ENCODE measurements at places on chromosomes 7 and 10. TPM values are rescaled to one million over a fixed set of nuclear protein-coding genes. Genes with fewer than 3 reads are reported as not detected.

The GIMAP4 gene
- 6.6 TPM for total RNA-seq

The IKZF1 gene
- total RNA-seq, result 3.2 TPM

The MET gene
- 26.9 TPM for total RNA-seq

The COL1A2 gene
- total RNA-seq, result 29.9 TPM

The TMEM270 gene
- total RNA-seq, result not detected

The TDRD1 gene
- not detected for total RNA-seq

The CAMK1D gene
- 31.3 TPM for total RNA-seq

The LIPJ gene
- 0.44 TPM for total RNA-seq

The FAM24B gene
- 8.6 TPM for total RNA-seq

The MAP3K8 gene
- total RNA-seq, result 21.9 TPM

The FAM171A1 gene
- total RNA-seq, result 2.8 TPM

The PLEKHS1 gene
- total RNA-seq, result 0.49 TPM

GRCh38 chr10:51124852-51125251, 50.6 kb downstream of the PRKG1 start:
- no peaks in the 10 kb centered on the region for H3K27me3 ChIP-seq
- DNase-seq, result no peak
- no peak overlapping the region for H3K27ac ChIP-seq
- H3K36me3 ChIP-seq, result no peaks in the 10 kb centered on the region
- no peak overlapping the region for H3K4me3 ChIP-seq

DNA sequence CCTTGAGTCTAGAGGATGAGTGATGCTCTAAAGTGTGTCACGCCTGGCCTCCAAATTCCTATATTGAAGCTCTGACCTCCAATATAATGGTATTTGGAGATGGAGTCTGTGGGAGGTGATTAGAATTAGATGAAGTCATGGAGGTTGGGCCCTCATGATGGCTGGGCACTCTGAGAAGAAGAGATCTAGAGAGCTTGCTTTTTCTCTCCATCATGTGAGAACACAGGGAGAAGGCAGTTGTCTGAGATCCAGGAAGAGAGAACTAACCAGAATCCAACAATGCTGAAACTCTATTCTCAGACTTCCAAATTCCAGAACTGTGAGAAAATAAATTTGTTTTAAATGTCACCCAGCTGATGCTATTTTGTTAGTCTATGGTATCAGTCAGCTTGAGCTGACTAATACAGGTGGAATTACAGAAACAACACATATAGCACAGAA, 15.1 kb downstream of the RNF216 start:
- no peaks in the 10 kb centered on the region for H3K36me3 ChIP-seq
- no peak overlapping the region for H3K4me3 ChIP-seq
- peaks cover 2% of the 10 kb centered on the region for H3K4me1 ChIP-seq
- DNase-seq, result no peak

DNA sequence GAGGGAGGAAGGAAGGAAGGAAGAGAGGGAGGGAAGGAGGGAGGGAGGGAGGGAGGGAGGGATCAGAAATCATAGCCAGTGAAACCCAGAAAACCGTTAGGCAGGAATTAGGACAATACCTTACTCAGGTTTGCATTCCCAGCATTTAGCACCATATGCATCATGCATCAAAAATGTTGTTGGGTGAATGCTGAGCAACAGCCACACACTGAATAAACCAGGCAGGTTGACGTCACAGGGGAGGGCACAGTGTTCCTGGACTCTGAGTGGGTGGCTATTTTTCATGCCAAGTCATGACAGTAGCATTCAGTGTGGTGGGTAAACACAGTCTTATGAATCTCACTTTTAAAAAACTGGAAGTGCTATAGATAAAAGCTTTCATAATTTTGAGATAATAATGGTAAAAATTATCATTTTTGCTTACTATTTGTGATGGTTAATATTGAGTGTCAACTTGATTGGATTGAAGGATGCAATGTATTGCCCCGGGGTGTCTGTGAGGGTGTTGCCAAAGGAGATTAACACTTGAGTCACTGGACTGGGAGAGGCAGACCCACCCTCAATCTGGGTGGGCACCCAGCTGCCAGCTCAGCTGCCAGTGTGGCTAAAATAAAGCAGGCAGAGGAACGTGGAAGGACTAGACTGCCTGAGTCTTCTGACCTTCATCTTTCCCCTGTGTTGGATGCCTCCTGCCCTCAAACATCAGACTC, 199.1 kb upstream of the PRKCQ start:
- DNase-seq, result no peak
- peaks cover 28% of the 10 kb centered on the region for H3K27me3 ChIP-seq
- H3K27ac ChIP-seq, result no peak overlapping the region
- no peaks in the 10 kb centered on the region for H3K4me1 ChIP-seq

DNA sequence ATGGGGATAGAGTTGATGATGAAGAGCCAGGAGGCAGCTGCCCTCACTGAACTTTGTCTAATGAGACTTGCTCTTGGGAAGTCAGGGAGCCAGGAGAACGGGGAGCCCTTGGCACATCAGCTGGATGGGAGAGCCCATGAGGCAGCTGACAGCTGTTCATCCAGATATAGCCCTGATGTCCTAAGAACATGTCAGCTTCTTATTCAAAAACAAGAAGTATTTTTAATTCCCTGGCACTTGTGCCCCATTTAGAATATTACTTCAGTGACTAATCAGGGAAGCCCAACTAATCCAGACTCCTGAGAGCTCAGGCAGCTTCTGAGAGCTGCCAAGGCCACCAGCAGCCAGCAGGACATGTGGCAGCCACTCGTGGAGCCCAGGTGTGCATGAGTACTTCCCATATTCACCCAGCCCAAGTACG, 363.4 kb downstream of the GRID1 start:
- H3K4me3 ChIP-seq, result no peak overlapping the region
- H3K36me3 ChIP-seq, result no peaks in the 10 kb centered on the region
- no peak overlapping the region for H3K27ac ChIP-seq
- no peaks in the 10 kb centered on the region for H3K4me1 ChIP-seq
- peak; percentile 34 for DNase-seq

GRCh38 chr7:6172224-6172909, 100.1 kb downstream of the CYTH3 start:
- H3K4me1 ChIP-seq, result peaks cover 6% of the 10 kb centered on the region
- peaks cover 28% of the 10 kb centered on the region for H3K36me3 ChIP-seq
- H3K4me3 ChIP-seq, result no peak overlapping the region
- DNase-seq, result no peak
- no peak overlapping the region for H3K27ac ChIP-seq
- H3K27me3 ChIP-seq, result no peaks in the 10 kb centered on the region

GRCh38 chr7:92076509-92076908, 57.8 kb downstream of the CYP51A1 start:
- H3K4me1 ChIP-seq, result no peaks in the 10 kb centered on the region
- peaks cover 64% of the 10 kb centered on the region for H3K36me3 ChIP-seq
- no peak overlapping the region for H3K4me3 ChIP-seq
- peak overlapping the region; percentile 62 for H3K27ac ChIP-seq
- no peak for DNase-seq

DNA sequence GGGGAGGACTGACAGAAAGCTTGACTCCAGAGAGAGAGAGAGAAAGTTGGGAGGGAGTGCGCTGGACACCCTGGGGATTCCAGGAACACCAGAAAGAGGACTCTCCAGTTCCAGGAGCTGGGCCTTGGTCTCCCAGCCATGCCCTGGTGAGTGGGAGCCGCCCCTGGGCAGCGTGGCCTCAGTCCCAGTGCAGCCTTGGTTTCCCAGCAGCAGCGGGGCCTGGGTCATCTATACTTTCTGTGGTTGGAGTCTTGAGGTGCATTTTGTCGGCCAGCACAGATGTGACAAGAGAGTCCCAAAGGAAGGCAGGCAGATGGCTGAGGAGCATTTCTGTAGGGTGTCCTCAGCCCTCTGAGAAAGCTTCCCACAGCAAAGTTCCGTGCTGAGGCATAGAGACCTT, 334.7 kb upstream of the ZNF32 start:
- no peaks in the 10 kb centered on the region for H3K36me3 ChIP-seq
- DNase-seq, result no peak
- H3K27me3 ChIP-seq, result no peaks in the 10 kb centered on the region
- H3K4me3 ChIP-seq, result no peak overlapping the region
- no peak overlapping the region for H3K27ac ChIP-seq

DNA sequence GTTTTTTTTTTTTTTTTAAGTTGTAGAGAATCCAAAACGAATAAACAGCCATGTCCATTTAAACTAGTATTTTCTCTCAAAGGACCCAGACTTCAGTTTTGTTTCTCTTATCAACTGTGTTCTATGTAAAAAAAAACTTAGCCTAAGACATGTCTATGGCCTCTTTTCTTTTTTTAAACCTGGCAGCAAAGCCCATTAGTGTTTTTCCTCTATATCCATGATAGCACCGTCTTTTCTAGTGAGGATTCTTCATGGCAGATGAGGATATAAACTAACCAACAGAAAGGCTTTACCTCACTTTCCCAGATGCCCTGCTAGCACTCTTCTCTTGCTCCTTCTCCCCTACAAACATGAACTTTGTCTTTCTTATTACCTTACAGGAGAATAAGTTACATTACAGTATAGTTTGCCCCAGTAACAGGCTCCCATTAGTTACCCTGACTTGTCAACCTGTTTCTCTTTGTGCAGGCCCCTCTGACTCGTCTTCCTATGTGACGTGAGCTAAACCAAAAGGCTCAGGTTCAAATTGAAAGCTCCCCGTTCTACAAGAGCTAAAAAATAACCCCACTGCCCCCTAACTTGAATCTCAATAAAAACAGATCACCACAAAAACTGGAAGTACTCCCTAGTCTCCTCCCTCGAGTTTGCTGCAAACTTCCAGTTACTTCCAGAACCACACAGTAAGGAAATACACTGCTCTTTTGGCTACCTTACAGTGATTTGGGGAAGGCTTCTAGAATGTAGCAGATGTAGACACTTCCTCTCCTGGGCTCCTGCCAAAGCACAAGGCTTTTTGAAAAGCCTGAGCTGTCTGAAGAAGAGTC, 20.1 kb downstream of the P4HA1 start:
- H3K4me1 ChIP-seq, result peaks cover 11% of the 10 kb centered on the region
- H3K36me3 ChIP-seq, result peaks cover 15% of the 10 kb centered on the region
- no peaks in the 10 kb centered on the region for H3K27me3 ChIP-seq
- DNase-seq, result no peak
- H3K4me3 ChIP-seq, result peak overlapping the region; percentile 26

DNA sequence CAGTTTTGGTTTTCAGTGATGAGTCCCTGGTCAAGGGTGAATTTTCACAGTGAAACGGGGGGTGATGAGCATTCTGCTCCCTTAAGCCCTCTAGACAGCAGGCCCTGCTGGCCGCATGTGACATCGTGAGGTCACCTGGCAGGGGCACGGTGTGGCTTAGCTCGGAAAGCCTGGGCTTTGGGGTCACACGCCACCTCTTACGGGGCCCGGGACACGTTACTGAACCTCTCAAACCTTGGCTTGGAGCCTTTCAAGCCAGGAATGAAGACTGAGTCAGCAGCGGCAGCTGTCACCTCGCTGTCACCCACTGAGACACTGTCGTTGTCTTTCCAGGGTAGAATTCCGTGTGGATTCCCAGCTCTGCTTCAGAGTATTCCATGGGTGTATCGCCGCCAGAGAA, 4.1 kb downstream of the GET4 start:
- no peak for DNase-seq
- H3K4me1 ChIP-seq, result peaks cover 70% of the 10 kb centered on the region
- H3K27me3 ChIP-seq, result no peaks in the 10 kb centered on the region
- peaks cover 2% of the 10 kb centered on the region for H3K36me3 ChIP-seq
- no peak overlapping the region for H3K4me3 ChIP-seq

- no peaks in the 10 kb centered on the region for H3K36me3 ChIP-seq
- peak overlapping the region; percentile 28 for H3K4me3 ChIP-seq
- no peak for DNase-seq
- peaks cover 61% of the 10 kb centered on the region for H3K4me1 ChIP-seq
Measured at GRCh38 chr10:6141296-6142151, 52.7 kb downstream of the RBM17 start.

DNA sequence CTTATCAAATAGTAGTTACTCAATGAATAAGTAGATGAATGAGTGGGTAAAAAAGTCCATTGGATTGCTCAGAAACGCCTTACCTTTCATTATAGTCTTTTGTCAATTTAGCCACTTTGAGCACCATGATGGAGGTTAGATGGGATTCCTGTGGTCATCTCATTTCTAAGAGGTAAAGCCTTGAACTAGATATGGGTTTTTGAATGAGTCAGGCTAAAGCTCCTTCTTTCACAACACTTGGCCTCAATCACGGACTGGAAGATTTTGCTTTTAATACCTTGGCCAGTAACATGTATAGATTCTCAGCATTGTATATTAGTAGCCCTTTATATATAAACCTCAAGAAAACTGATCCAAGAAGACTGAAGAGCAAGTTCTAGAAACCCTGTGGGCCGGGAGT, 99.7 kb upstream of the CCDC6 start:
- H3K36me3 ChIP-seq, result no peaks in the 10 kb centered on the region
- no peak overlapping the region for H3K27ac ChIP-seq
- peaks cover 16% of the 10 kb centered on the region for H3K4me1 ChIP-seq
- H3K4me3 ChIP-seq, result no peak overlapping the region

- DNase-seq, result no peak
- H3K4me1 ChIP-seq, result peaks cover 11% of the 10 kb centered on the region
- H3K27me3 ChIP-seq, result peaks cover 3% of the 10 kb centered on the region
- no peaks in the 10 kb centered on the region for H3K36me3 ChIP-seq
Measured at GRCh38 chr10:117500456-117500855, 42.1 kb upstream of the EMX2 start.

- no peak for DNase-seq
- no peaks in the 10 kb centered on the region for H3K27me3 ChIP-seq
- no peak overlapping the region for H3K4me3 ChIP-seq
- no peaks in the 10 kb centered on the region for H3K4me1 ChIP-seq
- no peaks in the 10 kb centered on the region for H3K36me3 ChIP-seq
- no peak overlapping the region for H3K27ac ChIP-seq
Measured at GRCh38 chr7:19215412-19215811, 70.2 kb upstream of the FERD3L start.

DNA sequence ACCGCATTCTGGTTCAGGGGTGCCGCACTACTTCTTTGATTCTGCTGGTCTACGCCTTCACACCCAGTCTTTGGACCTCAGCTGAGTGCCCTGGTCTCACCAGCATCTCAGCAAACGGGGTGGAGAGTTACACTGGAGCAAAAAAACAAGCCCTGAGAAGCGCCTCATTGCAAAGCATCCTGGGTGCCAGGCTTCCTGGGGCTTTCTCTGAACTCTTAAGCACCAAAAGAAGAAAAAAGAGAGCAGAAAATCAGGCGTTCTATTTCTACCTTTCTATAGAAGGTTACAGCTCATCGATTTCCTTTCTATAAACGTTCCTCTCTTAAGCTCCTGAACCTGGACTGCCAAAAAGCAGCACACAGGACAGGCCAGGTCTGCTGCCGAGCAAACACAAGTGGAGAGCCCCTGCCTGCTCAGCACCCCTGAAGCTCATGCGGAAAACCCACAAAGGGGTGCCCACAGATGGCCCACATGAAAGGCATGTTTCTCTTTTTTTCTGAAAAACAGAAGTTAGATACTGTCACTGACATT, 217.9 kb downstream of the SFMBT2 start:
- H3K27me3 ChIP-seq, result no peaks in the 10 kb centered on the region
- H3K4me3 ChIP-seq, result no peak overlapping the region
- peaks cover 14% of the 10 kb centered on the region for H3K36me3 ChIP-seq
- DNase-seq, result no peak

All from suprapubic skin (tissue), 4 donors.